ENCODE measurements at places on chromosomes 5 and 9.
A peak's percentile ranks its signal among the peaks of the same experiment; 100 is the strongest.

GRCh38 chr5:96198356-96199058 is 234.5 kb downstream of the PCSK1 start:
- no peak for DNase-seq

- DNase-seq = no peak
Measured at GRCh38 chr5:36878392-36879082, 2.0 kb downstream of the NIPBL start.

- no peak for DNase-seq
Measured at GRCh38 chr9:116271991-116272390, 118.4 kb downstream of the PAPPA start.

DNA sequence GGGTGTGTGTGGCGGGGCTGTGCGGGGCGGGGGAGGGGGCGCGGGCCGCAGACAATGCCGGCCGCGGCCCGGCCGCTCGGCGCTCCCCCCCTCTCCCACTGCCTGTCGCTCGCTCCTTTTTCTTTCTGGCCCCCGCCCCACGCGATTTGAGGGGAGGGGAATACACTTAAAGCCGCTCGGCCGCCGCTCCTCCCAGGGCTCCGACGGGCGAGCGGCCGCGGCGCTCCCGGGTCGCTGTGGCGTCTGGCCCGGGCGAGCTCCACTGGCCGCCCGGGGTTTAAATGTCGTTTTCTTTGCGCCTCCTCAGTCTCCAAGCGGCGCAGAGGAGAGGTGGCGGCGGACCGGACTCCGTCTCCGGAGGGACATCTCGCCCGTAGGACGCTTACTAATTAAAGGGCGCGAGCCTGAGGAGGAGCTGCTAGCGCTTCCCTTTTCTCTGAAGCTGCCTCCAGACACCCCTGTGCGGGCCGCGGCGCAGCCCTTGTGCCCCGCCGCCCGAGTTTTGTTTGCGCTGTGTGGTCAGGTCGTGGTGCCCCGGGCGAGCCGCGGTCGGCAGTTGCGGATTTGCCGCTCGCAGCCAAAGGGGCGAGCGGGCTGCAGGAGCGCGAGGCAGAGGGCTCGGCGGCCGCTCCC is 1.4 kb downstream of the ZSWIM6 start:
- peak; percentile 35 for DNase-seq

DNA sequence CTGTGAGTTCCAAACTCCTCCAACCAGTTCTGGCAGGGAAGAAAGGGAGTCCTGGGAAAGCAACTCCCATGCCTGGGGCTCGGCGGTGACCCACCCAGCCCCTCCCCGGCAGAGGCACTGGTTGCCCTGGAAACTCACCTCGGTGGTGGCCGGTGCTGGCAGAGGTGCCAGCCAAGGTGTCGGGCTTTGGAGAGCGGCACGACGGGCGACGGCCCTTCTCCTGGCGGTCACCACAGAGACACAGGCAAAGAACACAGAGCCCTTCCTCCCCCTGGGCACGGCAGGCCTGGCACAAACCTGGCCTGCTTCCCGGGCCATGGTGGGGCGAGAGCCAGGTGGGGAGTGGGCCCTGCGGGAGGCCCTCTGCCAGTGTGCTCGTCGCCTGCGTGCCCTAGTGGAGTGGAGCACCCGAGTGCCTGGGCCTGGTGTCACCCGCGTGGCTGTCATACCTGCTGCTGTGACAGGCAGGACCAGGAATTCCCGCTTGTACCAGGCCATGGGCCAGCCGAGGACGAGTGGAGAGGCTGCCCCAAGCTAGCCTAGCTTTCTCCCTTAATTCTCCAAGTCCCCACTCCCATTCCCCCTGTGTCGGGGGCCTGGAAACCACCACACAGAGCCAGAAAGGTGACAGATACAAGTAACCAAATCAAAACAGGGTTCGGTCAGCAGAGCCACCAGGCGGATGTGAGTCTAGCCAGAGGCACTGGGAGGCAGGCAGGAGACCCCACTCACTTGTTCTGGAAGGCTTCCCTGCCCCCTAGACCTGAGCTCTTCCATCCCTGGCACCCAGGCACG is 8.2 kb upstream of the RALGDS start:
- peak; percentile 22 for DNase-seq

- no peak for DNase-seq
Measured at GRCh38 chr9:92756792-92757191, 7.8 kb downstream of the BICD2 start.

DNA sequence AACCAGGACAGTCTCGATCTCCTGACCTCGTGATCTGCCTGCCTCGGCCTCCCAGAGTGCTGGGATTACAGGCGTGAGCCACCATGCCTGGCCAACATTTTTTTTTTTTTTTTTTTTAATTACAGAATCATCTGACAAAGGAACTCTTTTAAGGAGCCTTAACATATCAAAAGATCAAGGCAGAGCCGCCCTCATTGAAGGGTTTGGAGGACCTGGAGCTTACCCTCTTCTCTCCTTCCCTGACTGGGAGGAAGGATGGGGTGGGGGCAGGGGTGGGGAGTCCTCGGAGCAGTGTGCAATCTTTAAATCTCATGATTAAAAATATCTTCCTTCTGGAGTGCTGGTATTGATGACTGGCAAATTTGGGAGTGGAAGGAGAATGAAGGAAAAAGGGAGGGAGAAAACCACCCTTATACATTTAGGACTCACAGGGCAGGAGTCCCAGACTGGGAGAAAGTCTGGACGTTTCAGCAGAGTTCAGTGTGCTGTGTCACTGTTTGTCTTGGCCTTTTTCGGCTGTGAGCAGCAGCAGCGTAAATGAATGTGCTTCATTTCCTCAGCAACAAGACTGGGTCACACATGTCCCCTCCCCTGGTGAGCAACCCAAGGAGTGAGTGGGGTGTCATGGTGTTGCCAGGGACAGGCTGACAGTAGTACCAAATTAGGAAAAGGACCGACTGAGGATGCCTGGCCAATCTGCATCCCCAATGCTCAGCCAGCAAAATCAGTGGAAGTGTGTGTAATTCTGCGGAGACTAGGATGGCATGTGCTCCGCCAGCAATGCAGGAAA is 115.3 kb upstream of the BNC2 start:
- DNase-seq = no peak

- DNase-seq = no peak
Measured at GRCh38 chr5:176693477-176693851, 46.2 kb downstream of the TSPAN17 start.

- DNase-seq = no peak
Measured at GRCh38 chr5:138243794-138244193, 30.6 kb downstream of the GFRA3 start.

DNA sequence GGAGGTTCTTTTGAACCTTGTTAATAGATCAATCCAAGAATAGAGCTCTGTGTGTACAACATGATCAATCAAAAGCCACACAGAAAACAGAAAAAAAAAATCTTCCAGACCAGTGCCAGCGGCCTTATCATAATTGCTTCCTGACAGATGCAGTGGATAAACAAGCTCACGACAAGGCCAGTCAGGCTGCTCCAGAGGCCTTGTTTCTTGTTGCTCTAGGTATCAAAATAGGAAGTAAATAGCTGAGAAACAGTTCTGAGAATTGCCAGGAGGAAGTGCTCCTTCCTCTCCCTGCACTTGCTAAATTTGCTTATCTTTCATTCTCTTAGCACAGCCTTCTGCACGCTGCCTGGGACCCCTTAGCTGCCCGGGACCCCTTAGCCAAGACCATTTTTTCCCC is 199.0 kb upstream of the TARS1 start:
- no peak for DNase-seq

DNA sequence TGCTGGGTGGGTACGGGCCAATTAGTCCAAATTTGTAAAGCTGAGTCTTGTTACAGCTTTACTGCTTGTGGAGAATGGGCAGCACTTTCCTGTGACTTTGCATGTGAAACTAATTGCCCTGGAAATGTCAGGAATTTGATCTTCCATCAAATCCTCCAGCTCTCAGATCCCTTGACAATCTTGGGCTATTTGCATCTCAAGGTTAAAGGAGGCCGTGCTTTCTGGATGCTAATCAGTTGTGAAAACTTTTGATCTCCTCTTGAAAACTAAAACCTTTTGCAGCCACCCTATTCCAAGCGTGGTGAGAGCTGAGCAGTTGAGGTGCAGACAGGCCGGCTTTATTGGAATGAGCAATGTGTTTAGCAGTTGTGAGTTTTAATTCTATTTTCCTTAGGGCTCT is 68.0 kb upstream of the CLINT1 start:
- no peak for DNase-seq

GRCh38 chr9:88732128-88732527 is 197.2 kb downstream of the NXNL2 start:
- DNase-seq = no peak

- DNase-seq = no peak
Measured at GRCh38 chr5:86557920-86558319, 59.8 kb upstream of the COX7C start.

- no peak for DNase-seq
Measured at GRCh38 chr9:27714388-27714787, 141.1 kb upstream of the C9orf72 start.

GRCh38 chr9:121989010-121989409 is 104.1 kb downstream of the TTLL11 start:
- DNase-seq = no peak

- DNase-seq = no peak
Measured at GRCh38 chr5:6522331-6522730, 73.7 kb downstream of the UBE2QL1 start.

- DNase-seq = no peak
Measured at GRCh38 chr5:31366941-31367340, 165.0 kb downstream of the DROSHA start.

- DNase-seq = no peak
Measured at GRCh38 chr9:1298046-1298445, 247.9 kb downstream of the DMRT2 start.

DNA sequence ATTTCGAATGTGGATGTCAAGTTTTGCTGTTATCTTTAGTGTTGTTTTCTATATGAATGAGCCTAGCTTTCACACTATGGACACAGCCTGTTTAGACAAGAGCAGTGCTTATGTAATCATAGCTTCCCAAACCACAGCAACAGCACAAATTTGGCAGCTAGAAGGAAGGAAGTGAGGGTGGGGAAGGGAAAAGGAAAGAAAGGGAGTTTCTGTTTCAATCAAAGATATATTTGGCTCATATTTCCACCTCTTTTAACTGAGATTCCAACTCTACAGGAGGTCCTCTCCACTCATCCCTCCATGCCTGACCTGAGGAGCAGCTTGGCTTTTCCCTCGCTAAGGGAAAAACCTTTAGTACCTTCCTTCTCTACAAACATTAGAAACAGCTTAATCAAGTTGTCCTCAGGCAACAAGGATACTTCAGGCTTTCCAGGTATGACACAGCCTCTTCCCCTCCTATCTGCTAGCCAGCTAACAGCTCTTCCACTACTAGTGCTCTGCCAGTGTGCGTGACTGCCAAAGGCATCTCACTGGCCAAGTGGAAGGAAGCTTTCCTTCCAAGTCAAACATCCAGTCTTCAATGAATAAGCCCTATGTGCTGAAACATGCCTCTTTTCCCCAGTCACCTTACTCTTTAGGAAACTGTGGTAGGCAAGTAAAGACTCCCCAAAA is 268.6 kb upstream of the PTGER4 start:
- DNase-seq = no peak

DNA sequence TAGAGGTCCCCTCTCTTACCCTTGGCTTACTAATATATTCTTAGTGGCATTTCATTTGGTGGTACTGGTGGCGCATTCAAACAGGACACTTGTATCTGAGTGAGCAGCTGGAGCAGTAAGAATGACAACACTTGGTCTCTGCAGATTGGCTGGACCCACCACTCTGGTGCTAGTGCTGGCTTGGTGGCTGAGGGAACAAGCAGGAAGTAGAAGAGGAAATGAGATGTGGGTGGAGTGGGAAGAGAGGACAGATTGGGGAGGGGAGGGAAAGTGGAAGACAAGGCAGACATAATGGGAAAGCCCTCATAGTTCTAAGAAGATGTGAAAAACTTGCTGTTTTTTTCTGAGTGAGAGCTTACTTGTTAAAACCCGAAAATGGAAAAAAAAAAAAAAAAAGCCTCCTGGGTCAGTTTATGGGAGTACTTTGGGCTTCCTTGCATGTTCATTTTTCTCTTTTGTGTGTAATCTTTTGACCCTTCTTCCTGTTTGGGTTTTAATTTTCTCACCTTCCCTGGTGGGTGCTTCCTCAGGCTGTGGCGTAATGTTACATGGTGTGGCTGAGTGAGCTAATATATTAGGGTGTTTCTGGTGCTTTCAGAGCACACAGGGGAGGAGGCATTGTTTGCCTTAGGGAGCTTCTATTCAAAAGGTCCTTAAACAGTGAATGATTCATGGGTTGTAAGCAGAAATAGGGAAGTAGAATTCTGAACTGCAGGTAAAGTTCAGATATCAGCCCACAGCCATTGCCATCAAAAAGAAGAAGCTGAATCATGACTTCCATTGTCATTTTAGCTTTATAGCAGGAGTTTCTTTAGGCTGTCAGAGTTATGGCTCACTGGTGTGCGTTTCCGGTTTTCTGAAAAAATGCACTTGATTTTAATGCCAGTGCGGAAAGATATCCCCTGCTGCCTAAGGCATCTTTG is 52.3 kb downstream of the TLE4 start:
- DNase-seq = no peak

- no peak for DNase-seq
Measured at GRCh38 chr9:2493529-2493928, 128.1 kb upstream of the VLDLR start.

- DNase-seq = no peak
Measured at GRCh38 chr5:73095564-73096238, 24.7 kb upstream of the TMEM171 start.

DNA sequence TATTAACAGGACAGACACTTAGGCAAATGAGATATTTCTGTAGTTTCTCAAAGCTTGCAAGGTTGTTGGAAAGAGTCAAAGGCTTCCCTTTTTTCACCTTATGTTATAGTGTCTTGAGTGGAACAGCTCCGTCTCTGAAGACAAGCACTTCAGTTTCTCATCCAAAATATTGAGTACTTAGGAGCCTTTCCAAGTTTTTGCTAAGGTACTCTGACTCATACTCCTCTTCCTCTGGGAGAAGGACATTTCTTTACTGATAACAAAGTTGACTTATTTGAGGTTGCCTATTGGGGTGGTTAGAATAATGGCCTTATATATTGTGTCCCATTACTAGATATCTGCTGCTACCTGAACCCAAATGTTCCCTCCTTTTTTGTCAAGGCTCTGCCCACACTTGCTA is 869.6 kb downstream of the MAT2B start:
- DNase-seq = no peak

DNA sequence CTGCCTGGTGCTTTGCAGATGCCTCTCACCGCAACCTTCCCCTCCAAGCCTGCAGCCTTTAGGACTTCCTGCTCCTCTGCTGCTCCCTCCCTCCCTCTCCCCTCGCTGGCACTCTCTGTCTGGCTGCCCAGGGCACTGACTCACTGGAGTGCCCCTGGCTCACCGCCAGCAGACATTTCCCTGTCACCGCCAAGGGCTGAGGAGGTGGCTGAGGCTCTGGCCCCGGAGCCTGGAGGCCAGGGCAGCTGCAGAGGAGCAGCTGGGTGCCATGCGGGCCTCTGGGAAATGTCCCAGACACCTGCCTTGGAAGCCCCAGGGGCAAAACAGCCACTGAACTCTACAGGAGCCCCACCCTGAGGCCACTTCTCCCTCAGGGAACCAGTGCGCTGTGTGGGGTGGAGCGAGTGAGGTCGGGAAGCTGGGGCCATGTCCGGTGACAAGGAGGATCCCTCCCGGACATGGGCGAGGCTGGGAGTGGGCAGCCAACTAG is 53.4 kb downstream of the TENT4A start:
- DNase-seq = peak; percentile 79

Data from C1 segment of cervical spinal cord (tissue), 14 donors.